ENCODE measurements at places on chromosomes 1 and 21.

DNA sequence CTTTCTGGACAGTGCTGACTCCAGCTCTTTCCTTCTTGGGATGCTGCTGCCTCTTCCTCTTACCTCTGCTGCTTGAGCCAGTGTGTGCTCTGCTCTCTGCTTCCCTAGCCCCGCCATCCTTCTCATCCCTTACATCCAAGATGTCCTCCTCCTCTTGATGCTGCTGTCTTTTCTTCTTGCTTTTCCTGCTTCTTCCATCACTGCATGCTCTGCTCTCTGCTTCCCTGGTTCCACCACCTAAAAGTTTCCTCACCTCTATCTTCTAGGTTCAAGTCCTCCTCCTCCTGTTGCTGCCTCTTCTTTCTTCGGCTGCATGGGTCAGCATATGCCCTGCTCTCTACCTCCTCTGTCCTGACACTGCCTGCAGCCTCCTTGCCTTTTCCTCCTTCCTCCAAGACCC lies 3.4 kb downstream of the NAXE start:
- DNase-seq, result no peak

DNA sequence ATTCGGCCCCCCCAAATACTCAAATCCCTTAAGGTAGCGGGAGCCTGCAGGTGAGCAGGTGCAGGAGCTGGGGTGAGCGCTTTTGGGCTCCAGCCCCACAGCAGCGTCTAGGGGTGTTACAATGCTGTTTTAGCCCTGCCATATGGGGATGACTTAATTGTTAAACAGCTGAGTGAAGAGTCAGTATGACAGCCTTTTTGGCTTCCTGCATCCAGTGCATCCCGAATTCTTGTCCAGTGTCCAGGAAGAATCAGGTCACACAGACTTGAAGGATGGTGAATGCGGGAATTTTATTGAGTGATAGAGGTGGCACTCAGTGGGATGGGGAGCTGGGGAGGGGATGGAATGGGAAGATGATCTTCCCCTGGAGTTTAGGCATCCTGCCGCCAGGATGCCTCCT lies 30.4 kb upstream of the HHAT start:
- no peak for DNase-seq

DNA sequence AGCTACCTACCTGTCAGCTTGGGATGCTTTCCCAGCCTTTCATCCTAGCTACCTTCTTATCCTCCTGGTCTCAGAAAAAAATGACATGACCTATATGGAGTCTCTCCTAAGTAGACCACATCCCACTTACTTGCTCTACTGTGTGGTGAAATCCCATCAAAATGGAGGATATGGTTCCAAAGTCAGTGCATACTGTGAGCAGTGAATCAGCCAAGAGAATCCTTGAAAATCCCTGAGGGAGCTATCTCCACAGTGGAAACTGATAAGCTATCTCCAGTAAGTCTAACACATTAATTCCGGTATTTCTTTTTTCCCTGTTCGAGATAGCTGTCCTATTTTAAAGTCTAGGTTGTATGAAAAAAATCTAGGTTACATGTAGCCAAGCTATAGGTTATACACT lies 189.7 kb downstream of the FGGY start:
- DNase-seq, result no peak

GRCh38 chr1:223087291-223088255 lies 55.5 kb downstream of the TLR5 start:
- DNase-seq, result no peak

DNA sequence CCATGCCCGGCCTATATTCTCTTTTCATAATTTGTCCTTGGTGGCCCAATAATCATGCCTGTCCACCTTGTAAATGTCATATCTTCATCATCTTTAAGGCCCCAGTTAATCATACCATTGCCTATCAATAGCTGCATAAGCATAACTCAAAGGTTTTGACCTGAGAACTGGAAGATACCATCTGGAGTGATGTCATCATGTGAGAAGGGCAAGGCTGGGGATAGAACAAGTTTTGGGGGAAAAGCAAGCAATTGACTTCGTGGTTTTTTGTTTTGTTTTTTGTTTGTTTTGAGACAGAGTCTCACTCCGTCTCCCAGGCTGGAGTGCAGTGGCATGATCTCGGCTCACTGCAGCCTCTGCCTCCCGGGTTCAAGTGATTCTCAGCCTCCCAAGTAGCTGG lies 6.2 kb downstream of the UBIAD1 start:
- DNase-seq, result no peak

- DNase-seq, result no peak
These were observed 44.6 kb upstream of the SLC30A1 start for GRCh38 chr1:211623515-211623914.

DNA sequence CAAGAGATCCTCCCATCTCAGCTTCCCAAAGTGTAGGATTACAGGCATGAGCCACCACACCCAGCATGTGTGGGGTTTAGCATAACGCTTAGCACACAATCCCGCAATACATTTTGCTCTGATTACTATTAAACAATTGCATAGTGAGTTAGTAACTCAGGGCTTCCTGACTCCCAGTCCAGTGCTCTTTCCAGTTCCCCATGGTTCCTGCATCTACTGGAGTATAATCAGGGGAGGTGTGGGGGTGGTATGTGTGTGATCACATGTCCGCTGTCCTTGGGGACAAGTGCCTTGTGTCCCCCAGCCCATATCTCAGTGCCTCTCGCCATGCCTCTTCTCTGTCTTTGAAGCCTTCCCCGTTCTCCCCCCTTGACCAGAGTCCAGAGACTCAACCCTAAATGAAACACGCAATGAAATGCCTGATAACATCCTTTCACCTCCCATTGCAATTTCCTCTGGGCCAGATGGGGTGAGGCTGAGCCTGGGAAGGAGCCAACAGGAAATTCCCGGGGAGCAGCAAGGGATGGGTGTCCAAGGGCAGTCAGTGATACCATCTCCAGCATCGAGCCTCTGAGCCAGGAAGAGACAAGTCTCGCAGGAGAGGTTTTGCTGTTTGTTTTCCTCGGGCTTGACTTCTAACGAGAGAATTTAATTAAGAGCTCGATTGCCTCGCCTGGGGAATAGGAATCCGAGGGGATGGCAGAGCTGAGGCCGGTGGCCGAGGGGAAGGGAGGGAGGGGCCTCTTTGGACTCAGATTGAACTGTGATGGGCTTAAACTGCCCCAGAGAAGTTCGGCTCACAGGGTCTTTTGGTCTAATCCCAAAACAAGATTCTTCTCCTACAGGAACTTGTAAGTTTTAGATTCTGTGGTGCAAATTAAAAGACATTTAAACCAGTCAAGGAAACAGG lies 7.7 kb upstream of the HTR1D start:
- DNase-seq, result no peak

DNA sequence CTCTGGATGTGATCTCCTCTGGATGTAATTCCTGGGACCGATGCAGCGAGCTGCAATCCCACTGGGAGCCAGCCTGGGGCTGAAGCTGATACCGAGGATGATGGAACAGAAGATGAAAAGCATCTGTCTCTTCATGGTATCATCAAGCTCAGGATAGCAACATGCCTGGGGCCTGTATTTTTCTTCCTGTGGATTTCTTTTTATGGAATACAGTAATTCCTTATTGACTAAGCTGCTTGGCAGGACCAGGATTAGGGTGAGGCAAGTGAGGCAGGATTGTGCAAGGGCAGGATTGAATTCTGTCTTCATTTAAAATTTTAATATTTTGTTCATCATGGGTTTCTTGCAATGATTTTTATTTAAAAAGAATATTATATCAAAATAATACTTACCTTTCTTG lies 86.6 kb downstream of the SLC25A24 start:
- DNase-seq, result no peak

GRCh38 chr21:31383770-31384169 lies 39.7 kb upstream of the TIAM1 start:
- no peak for DNase-seq

GRCh38 chr1:176790786-176791185 lies 327.8 kb downstream of the PAPPA2 start:
- DNase-seq, result no peak

DNA sequence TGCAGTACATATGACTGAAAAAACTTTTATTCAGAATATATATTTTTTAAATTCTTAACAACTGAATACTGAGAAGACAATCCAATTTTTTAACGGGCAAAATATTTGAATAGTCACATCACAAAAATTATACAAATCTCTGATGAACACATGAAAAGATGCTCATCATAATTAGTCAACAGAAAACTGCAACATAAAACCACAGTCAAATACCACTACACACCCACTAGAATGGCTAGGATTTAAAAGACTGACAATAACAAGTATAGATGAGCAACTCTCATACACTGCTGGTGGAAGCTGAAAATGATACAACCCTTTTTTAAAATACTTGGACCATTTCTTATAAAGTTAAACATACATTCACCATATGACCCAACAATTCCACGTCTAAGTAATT lies 87.7 kb upstream of the TNFSF4 start:
- no peak for DNase-seq

DNA sequence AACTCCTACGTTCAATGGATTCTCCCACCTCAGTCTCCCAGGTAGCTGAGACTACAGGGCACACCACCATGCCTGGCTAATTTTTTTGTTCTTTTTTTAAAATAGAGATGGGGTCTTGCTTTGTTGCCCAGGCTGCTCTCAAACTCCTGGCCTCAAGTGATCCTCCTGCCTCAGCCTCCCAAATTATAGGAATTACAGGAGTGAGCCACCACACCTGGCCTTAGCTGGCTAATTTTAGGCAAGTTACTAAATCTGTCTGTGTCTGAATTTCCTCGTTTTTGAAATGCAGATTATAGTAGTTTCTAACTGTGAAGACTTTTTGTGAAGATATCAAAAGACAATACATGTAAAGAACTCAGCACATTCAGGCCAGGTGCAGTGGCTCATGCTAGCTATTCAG lies 13.7 kb downstream of the ACBD6 start:
- no peak for DNase-seq

DNA sequence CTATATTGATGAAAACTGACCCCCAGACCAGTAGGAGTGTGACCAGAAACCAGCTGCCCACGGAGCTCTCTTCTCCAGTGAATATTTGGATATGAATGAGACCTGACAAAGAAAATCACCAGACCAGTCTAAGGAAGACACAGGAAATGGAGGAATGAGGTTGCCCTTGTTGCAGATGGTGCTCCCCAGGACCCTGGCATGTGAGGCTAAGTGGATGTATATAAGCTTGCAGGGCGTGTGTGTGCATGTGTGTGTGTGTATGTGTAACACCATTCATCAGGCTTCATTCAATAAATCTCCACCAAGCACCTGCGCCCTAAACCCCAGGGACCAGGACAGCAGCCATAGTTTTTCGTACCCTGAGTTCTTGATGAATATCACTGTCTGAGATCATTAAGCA lies 14.4 kb downstream of the PHLDA3 start:
- DNase-seq, result no peak

DNA sequence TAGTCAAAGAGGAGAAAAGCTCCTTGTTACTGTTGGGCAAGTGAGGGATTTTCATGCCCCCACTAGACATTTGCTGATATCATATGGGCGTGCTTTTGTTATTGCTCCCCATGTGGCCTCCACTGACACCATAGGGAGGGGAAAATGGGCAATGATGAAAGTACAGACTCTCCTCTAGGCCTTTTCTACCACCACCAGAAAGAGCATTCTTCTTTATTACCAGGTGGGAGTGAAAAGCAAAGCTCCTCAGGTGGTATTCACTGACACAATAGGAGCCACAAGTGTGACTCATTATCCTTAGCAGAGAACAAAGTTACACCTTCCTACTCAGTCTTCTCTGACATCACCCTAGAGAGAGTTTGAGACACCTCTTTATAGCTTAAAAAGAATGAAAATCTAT lies 667.1 kb downstream of the LTN1 start:
- no peak for DNase-seq

GRCh38 chr1:228256626-228257375 lies 49.0 kb downstream of the OBSCN start:
- DNase-seq, result no peak

GRCh38 chr1:54277451-54278341 lies 77.7 kb downstream of the MRPL37 start:
- DNase-seq, result no peak

DNA sequence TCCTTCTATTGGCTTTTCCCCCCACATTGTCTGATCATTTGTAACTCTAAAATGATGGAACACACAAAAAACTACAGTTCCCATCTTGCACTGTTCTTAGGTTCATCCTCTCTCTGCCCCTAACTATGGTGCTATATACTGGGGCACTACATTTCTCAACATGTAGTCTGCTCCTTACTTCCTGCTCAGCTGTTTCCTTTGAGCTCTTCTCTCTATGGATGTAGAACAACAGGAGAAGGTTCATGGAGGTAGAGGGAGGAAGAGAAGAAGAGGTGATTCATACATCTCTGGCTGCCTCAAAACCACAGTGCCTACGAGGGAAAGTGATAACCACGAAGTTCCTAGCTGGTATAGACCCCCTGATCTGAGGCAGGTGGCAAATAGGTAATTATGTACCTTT lies 7.0 kb upstream of the C1orf146 start:
- no peak for DNase-seq

DNA sequence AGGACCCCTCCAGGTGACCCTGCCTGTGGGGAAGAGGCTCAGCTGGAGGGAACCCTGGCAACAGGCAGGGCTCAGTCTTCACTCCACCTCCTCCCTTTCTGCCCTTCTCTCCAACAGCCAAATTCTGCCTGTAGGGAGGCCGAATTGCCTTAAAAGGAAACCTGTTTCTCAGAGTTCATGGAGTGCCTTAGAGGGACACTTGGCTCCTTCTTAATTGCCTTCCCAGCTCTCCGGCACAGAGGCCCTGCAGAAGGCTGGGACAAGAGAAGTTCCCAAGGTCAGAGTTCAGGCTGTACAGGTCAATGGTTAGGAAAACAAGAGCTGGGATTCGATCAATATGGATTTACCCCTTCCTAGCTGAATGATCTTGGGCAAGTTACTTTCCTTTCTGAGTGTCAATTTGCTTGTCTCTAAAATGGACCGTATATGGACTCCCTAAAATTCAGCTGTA lies 6.2 kb downstream of the CSRP1 start:
- no peak for DNase-seq

GRCh38 chr1:211632117-211632807 lies 43.2 kb downstream of the NEK2 start:
- DNase-seq, result no peak

GRCh38 chr1:62316135-62316534 lies 3.1 kb downstream of the KANK4 start:
- DNase-seq, result no peak

GRCh38 chr21:43767984-43768867 lies 7.9 kb downstream of the CSTB start:
- no peak for DNase-seq

DNA sequence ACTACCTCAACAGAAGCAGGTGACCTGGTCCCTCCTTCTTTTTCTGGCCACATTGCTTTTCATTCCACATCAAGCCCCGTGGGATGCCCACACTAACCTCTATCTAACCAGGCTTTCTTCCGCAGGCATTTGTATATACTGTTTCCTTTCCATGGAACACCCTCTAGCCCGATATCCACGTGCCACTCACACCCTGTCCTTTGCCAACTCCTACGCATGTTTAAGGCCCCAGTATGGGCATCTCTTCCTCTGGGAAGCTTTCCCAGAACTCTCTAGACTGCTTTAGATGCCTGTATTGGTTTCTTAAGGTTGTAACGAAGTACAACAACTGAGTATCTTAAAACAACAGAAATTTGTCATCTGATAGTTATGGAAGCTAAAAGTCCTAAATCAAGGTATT lies 121.0 kb downstream of the TNR start:
- no peak for DNase-seq
